ENCODE measurements at places on chromosomes 3 and 15. TPM values are rescaled to one million over a fixed set of nuclear protein-coding genes. Genes with fewer than 3 reads are reported as not detected.

The SELENOT gene
- 114 TPM for total RNA-seq

The CPB1 gene
- total RNA-seq = 4.4 TPM

- no peak for DNase-seq
Measured at GRCh38 chr15:73782344-73782959, 29.3 kb upstream of the INSYN1 start.

DNA sequence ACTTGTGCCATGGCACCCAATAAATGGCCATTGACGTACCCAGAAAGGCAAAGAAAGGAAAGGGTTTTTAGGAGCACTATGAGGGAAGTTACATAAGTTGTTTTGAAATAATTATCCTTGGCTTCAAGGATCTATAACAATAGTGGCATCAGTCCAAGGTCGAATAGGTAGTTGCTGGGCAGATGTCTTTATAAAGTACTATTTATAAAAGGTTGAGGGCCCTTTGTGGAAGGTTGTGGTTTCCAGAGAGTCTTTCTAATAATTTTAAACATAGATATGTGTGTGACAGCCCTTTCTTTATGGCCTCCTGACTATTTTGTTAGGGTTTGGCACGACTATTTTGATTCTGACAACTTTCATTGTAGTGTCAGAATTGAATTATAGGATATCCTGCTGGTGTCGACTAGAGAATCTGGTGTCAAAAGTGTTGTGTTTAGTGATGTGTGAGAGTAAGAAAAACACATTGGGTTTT lies 260.5 kb downstream of the PYDC2 start:
- no peak for DNase-seq

The CYP11A1 gene
- total RNA-seq = 0.57 TPM

DNA sequence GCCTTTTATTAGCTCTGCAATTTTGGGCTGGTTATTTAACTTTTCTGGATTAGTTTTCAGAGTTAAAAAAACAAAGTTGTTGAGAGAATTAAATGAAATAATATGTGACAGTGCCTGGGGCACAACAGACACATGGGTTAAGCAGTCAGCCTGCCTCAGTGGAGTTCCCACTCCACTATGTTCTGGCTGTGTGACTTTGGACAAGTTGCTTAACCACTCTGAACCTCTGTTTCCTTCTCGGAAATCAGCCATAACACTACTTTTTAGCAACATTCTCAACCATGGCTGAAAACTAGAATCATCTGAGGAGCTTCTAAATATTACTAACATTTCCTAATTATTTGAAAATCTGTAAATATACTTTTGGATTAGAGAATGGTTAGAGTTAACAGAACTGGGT lies 56.5 kb upstream of the SLC6A11 start:
- no peak for DNase-seq

Data from Panc1 (cell line).